ENCODE measurements at places on chromosomes 4 and X.

GRCh38 chrX:125407314-125407713 is 87.6 kb downstream of the TEX13C start:
- no peak for DNase-seq

DNA sequence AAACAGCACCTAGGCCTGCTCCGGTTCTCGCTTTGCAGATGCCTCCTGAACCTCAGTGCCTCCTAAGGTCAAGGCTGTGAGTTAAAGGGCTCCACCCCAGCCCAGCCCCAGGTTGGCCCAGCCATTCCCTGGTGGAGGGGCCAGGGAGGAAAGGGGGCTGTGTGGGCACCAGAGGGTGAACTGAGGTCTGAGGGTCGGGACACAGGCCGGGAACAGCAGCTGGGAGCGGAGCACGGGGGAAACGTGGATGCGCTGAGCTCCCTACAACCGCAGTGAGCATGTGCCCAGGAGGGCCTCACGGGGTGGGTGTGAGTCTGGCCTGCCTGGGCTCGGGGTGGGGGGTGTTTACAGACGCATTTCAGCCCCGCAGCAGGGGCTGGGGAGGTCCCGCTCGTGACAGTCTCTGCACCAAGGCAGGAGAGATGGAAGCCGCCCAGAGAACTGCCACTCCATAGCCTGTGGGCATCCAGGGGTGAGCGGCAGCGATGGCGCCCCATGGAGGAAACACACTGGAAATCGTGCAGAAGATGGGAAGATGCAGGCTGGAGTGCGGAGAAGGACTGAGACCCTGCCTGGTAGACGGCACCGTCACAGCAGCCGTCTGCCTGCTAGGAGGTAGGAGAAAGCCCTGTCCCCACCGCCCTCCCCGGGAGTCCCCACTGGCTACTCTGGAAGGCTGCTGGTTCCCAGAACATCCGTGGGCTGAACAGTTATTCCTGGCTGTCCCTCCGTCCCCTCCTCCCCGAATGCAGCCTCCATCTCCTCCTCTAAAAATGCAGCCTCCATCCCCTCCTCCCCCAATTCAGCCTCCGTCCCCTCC is 9.9 kb upstream of the SLC25A6 start:
- no peak for DNase-seq

DNA sequence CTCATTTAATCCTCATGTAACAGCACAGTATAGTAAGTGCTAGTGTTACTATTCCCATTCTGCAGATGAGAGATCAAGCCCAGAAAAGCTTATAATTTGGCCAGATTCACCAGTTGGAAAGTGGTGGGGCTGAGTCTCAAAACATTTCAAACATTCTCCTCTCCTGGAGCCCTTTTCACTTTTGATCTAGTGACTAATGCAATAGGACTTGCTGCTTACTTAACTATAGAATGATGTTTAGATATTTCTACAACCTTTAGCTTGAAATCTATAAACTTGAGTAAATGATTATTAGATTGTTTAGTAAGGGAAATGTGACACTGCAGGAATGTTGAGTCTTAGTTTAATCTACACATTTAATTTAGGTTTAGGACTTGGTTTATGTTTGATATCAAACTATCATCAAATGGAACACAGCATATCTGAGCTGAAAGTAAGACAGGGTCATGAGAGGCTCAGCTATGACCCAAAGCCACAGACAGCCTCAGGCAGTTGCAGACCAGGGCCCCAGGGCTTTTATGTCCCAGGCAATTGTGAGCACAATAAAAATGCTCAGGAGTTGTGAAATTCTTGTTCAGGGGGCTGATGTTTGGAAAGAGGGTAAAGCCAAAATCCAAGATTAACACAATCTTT is 199.5 kb upstream of the HS3ST1 start:
- no peak for DNase-seq

- DNase-seq, result no peak
Observed at GRCh38 chr4:10722957-10723356, 38.4 kb upstream of the CLNK start.

DNA sequence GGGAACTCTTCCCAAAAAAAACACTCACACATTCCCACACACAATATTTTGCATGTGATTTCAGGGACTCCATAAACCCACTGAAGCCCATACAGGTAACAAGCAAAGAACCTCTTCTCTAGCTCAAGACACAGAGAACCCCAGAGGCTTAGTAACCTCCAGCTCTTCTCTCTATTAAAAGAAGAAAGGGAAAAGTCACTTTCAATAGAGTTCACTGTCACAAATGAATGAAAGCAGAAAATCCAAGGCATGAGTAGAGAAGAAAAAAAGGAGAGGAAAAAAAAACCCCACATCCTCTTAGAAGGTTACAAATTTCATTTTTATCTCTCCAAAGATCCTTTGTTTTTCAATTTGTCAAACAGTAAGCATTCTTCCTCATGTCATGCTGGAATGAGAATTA is 30.7 kb upstream of the DCLK2 start:
- DNase-seq, result no peak

DNA sequence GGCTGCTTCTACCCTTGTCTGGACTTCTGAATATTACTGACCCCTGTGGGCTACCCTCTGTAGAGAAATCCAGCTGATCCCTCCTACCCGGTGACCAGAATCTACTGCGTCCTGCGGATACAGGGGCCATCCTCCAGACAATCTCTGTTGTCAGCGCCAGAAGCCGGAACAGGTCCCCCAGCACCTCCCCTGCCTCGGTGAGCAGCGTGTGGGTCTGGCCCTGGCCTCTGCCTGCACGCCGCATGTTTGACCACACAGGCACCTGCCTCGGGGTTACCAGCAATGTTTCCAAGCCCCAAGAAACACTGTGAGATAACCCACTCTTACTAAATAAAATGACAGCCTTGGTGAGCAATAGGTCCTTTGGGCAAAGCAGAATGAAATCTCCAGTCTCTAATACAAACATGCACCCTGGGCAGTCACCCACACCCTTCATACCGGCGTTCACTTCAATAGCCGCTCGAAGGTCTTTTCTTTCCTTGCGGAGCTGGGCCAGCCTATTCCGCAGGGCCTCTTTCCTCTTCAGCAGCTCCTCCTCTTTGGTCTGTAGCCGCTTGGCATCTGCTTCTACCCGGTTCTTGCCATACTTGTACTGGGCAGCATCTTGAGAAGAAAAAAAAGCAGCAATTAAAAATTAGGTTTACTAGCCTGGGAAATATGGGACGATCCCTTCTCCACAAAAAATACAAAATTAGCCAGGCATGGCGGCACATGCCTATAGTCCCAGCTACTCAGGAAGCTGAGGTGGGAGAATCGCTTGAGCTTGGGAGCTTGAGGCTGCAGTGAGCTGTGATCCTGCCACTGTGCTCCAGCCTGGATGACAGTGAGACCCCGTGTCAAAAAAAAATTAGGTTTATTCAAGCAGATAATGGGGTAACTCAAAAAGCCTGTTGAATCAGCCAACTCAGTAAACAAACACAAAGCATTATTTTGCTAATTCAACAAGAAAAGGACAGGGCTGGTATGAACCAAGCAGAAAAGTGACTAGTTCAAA is 165.1 kb downstream of the AFAP1 start:
- DNase-seq, result no peak

GRCh38 chr4:103497692-103498091 is 222.1 kb downstream of the TACR3 start:
- DNase-seq, result no peak

DNA sequence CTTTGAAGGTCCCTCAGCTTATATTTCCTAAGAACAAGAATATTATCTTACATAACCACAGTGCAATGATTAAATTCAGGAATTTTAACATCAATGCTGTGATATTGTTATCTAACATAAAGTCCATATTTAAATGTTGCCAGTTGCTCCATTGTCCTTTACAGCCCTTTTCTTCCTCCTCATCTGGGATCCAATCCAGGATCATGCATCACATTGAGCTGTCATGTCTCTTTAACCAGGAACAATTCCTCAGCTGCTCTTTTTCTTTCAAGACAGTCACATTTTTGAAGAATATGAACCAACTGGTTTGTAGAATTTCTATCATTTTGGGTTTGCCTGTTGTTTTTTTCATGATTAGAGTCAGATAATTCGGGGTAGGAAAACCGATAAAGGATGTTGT is 12.0 kb downstream of the TMSB4X start:
- no peak for DNase-seq

DNA sequence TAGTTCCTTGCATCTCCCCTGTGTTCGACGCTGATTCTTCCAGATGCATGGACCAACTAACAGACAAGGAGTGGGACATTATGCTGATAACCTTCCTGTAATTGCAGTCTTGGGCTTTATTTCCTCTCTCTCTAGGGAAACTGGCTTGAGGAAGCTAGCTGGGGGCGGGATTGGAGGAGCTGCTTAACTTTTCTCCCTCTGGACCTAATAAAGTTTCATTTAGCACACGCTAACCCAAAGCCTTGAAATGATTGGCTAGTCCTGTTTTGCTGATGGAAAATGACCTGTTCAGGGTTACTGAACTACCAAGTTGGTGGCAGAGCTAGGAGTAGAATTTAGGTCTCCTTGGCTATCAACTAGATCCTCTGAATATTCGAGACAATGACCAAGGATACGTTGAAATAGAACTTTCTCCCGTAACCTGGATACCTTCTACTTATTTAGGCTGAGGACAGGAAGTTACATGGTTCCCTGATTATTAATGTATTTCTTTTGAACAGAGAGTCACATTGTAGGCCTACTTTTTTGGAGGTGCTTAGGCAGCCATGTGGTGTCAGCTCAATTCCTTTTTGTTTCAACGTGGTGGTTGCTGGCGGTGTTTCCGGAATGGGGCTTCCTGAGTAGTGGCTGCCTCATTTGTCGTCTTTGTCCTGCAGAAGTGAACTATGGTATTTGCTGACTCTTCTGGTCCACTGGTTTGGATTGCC is 2.0 kb downstream of the PGK1 start:
- DNase-seq, result no peak

DNA sequence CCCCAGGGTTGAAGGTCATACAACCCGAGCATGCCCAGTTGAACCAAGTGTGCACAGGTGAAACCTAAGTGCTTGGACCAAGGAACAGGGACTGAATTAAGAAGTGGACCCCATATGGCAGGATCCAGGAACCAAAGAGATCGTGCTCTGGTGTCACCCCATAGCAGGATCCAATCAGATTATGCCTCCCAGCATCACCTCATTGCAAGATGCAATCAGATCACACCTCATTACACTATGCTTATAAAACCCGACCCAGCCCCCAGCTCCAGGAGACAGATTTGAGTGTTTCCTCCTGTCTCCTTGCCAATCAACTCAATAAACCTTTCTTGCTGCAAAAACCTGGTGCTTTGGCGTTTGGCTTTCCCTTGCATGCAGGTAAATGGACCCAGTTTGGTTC is 37.6 kb downstream of the EFHC2 start:
- DNase-seq, result no peak

GRCh38 chrX:123422875-123423274 is 238.8 kb downstream of the GRIA3 start:
- DNase-seq, result no peak

- no peak for DNase-seq
Observed at GRCh38 chrX:40496728-40497127, 84.0 kb upstream of the ATP6AP2 start.

- DNase-seq, result no peak
Observed at GRCh38 chr4:94304365-94304971, 38.2 kb downstream of the HPGDS start.

DNA sequence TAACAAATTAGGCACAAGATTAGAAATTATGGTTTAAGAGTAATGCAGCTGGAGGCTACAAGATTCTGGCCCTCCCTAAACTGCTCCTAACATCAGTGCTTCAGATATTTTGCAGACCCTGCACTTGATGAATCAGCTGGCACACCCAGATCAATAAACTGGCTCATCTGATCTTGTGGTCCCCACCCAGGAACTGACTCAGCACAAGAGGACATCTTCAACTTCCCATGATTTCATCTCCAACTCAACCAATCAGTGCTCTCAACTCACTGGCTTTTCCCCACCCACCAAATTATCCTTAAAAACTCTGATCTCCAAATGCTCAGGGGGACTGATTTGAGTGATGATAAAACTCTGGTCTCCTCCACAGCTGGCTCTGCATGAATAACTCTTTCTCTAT is 21.7 kb upstream of the TMEM33 start:
- no peak for DNase-seq

DNA sequence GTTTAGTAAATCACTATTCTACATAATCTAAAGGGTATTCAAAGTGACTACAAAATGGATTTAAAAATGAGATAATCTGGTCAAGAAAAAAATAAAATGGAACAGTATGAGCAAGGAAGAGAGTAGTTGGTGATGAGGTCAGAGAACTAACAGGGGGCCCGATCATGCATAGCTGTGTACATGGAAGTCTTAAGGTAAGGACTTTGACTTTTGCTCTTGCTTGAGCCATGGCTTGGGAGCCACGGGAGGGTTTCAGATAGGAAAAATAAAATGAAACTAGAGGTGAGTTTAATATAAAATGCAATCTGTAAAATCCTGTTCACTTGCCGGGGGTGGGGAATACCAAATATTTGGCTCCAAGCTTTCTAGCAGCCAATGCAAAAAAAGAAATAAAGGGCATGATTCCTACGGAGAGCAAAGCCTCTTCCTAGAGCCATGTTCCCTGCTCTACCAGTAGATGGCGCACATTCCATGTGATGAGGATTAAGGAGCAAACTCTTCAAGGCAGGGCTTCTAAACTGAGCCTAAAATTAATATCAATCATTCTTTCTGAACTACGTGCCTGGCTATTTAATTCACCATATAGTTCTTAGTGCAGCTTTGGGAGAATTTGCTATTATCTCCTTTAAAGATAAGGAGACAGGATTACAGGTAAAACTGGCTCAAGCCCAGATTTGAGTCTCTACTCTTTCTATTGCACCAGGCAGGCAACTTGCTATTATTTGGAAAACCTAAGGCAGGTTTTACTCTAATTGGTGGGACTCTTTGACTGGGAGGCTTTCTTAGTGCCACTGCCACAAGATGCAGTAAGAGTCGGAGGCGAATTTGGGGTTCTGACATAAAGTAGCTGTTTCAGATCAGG is 6.8 kb upstream of the CLCN5 start:
- DNase-seq, result peak; percentile 4

DNA sequence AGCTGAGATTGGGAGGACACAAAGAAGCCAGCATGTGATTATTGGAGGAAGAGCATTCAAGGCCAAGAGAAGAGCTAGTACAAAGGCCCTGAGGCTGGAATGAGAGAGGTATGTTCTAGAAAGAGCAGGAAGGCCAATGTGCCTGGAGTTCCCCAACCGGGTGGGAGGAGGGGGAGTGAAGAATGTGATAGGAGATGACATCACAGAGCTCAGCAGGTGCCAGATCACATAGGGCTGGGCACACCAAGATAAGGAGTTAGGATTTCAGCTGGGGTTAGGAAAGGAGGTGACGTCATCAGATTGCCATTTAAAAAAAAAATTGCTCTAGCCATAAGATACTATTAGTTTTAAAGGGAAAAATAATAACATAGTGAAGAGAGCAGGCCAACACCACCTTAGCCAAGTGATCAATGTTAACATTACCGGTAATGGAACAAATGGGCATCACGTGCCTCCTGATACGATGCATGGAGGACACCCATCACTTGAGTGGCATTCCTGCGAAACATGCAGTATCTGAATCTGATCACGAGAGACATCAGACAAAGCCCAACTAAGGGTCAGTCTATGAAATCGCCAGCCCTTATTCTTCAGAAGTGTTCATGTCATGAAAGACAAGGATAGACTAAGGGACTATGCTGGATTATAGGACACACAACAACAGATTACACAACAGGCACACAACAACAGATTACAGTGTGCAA is 344.3 kb downstream of the BCOR start:
- no peak for DNase-seq

Measured in activated T-cell treated with anti-CD3 and anti-CD28 coated beads for 48 hours (primary cell).